ENCODE measurements at places on chromosomes 16 and 17.

- DNase-seq: no peak
Measured at GRCh38 chr16:2710711-2711231, 9.3 kb downstream of the PRSS27 start.

DNA sequence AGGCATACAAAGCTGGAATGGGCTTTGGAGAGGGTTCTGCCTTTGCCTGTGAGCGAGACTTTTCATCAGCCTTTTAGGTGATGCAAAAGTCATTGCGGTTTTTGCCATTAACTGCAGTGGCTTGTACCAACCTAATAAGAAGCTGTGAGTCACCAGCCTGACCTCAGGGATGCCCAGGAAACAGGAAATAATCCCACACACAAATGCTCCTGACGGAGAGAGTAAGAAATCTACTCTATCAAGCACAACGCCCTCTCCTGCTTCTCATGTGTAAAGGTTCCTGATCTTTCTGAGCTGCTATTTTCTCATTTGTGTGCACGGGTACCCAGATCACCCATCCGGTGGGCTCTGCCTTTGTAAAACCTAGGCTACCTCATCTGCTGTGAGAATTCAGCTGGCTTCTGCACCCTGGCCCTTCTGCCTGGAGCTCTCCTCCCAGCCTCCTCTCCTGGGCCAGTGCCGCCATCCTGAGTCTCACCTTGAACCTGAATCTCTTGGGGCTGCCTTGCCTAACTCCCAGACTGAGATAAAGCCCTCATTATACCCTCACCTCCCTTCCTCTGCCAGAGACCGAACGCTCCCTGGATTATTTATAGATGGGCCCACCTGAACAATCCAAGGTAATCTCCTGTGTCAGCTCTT, 299.7 kb downstream of the C16orf95 start:
- DNase-seq: no peak

DNA sequence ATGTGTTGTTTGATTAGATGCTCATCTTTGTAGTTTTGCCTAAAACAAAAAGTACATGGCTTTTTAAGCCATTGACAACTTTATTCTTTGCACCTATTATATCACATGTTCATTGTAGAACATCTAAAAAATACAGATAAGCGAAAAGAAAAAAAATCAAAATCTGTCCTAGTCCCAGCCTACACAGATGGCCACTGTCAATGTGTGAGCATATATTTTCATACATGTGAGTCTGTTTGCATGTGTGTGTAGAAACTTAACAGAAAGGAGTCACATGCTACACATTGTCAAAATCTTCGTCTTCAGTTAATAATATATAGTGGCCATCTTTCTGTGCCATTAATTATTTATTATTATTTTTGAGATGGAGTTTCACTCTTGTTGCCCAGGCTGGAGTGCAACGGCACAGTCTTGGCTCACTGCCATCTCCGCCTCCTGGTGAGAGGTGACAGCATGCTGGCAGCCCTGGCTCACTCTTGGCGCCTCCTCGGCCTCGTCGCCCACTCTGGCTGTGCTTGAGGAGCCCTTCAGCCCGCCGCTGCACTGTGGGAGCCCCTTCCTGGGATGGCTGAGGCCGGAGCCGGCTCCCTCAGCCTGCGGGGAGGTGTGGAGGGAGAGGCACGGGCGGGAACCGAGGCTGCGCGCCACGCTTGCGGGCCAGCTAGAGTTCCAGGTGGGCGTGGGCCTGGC, 68.5 kb upstream of the AMZ2 start:
- no peak for DNase-seq

DNA sequence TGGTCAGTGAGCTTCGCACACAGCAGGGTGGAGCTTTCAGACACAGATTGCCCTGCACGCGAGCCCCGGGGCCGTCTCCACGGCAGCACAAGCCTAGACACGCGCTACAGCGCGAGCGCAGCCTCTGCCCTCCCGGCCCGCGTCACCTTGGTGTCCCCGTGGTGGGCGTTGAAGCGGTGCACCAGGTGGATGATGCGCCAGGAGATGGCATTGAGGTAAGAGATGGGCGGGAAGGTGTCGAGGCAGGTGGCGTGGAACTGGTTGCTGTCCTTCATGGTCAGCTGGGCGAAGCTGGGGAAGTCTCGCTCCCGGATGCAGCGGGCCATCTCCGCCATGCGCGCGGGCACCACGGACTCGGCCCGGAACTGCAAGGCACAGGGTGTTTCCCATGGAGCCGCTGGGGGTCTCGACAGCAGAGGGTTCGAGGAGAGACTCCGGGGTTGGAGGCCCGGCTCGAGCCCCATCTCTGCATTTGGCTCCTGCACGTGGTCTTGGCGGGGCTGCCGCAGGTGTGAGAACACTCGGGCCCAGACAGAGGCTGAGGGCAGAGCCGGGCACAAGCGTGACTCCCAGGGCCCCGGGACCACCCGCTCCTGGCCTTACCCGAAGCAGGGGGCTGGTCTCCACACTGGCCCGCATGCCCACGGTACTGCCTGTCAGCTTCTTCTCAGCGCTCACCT, 4.3 kb upstream of the CYBA start:
- DNase-seq: no peak

DNA sequence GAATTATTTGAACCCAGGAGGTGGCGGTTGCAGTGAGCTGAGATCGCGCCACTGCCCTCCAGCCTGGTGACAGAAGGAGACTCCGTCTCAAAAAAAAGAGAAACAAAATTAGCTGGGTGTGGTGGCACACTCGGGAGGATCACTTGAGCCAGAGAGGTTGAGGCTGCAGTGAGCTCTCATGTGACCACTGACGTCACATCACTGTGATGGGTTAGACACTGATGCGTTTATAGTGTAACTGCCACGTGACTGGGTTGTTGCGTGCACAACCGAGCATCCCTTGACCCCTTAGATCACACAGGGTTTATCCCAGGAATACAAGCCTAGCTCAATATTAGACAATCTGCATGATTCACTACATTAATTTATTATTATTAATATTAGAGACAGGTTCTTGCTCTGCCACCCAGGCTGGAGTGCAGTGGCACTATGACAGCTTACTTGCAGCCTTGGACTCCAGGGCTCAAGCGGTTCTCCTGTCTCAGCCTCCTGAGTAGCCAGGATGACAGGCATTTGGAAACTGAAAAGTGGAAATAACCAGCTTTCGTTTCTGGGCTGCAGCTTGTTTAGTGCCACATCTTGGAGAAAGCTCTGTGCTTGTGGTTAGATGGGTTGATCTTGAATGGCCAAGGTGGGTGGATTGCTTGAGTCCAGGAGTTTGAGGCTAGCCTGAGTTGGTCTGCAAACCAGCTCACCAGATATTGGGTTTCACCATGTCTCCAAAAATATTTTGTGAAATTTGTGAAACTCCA, 26.4 kb upstream of the ABR start:
- DNase-seq: no peak

GRCh38 chr17:1073241-1073962, 76.5 kb downstream of the TIMM22 start:
- no peak for DNase-seq

- DNase-seq: no peak
Measured at GRCh38 chr17:21005367-21005766, 37.4 kb downstream of the USP22 start.

- no peak for DNase-seq
Measured at GRCh38 chr17:42632949-42633444, 23.5 kb downstream of the TUBG1 start.

- no peak for DNase-seq
Measured at GRCh38 chr16:66188917-66189725, 177.4 kb upstream of the CDH5 start.

- DNase-seq: peak; percentile 38
Measured at GRCh38 chr16:30065943-30066760, 592 bp downstream of the ALDOA start.

DNA sequence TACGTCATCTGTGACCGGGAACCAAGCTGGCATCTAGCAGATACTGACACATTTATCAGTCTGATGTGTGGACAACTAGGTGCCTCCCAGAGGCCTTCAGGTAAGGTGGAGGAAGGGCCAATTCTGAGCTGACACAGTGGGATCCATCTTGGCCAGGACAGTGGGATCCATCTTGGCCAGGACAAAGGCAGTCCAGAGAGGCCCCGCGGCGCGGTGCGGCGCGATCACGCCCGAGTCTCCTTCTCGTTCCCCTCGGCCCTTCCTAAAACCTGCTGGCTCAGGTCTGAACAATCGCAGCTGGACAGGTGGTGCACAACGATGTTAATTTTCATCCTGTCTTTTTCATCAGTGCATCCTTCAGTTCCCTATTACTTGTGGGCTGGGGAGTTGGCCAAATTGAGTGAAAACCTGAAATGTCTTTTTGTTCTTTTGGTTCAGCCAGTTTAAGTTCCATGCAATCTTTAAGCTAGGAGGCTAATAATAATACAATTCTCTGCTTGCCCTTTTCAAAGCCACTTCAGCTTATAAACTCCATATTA, 486 bp upstream of the WSB1 start:
- no peak for DNase-seq

GRCh38 chr17:81870131-81870980, 781 bp downstream of the ARHGDIA start:
- DNase-seq: no peak

DNA sequence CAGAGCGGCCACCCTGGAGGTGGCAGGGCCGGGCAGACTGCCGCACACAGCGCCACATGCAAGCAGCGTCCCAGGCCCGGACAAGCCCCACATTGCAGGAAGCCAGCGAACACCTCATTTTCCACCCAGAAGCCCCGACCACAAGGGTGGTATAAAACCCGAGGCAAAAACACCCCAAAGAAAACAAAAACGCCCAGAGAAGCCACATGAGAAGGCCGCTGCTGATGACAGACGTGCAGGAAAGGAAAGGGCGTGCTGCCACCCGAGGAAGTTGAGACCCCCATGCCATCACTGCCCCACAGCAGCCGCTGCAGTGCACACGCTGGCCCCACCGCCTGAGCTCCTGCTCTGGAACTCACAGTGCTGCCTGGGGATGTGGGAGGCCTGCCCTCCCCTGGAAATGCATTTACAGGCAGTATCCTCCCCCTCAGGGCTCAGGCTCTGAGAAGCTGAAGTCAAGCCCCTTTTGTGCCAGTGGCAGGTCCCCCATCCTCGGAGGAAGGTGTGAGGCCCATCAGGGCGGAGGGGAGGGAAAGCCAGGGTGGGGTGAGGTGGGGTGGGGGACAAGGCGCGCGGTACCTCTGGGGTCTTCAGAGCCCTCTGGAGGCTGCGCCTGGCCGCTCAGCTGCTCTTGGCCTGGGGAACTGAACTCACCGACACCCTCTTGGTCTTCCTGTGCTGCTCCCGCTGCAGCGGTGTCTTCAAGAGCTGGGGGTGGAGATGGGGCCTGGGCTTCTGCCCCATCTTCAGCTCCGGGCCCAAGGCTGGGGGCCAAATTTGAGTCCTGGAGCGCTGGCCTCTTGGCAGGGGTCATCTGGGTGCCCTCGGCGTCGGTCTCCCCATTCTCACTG, 62.0 kb downstream of the IL21R start:
- peak; percentile 18 for DNase-seq

DNA sequence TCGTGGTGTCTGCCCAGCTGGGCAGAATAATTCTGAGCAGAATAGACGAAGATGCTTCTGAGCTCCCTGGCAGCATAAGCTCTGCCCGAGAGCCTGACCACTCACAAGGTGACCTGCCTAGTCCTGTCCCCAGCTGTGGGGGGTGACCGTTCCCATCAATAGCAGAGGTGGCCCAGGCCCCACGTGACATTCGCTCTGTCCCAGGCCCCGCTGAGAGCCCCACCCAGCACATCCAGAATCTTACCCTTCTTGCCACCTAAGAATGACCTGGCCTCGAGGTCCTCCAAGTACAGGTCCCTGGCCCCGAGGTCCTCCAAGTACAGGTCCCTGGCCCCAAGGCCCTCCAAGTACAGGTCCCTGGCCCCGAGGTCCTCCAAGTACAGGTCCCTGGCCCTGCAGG, 695 bp upstream of the TMEM204 start:
- no peak for DNase-seq

- no peak for DNase-seq
Measured at GRCh38 chr16:6749698-6750097, 582.9 kb upstream of the RBFOX1 start.
